ENCODE measurements at places on chromosomes 12 and 14.
A peak's percentile ranks its signal among the peaks of the same experiment; 100 is the strongest.

DNA sequence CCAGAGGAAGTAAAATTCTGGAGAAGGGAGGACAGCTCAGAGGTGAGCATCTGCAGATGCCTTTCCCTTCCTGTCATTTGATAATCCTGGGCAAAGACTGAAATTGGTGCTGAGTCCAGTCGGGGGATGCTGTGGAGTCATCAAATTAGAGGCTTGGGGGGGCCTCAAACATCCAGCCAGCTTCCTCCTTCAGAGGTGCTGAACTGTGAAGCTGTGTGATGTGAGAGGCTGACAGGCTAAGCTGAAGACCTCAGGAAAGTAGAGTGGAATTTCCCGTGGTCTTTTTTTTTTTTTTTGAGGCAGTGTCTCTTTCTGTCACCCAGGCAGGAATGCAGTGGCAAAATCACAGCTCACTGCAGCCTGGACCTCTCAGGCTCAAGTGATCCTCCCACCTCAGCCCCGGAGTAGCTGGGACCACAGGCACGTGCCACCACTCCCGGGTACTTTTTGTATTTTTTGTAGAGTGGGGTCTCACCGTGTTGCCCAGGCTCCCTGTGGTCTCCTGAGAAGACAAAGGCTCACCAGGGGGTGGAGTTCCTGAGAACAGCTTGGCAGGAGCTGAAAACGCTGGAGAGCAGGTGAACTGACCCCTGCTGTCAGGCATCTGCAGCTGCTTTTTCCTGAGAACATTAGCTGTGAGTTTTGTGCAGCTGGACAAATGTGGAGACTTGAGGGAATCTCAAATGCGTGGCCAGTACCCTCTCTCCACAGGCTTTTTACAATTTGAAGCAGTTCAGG, 6.1 kb upstream of the TCL1B start:
- no peak for DNase-seq

- no peak for DNase-seq
Measured at GRCh38 chr12:14157088-14157747, 175.8 kb upstream of the GRIN2B start.

GRCh38 chr14:23930742-23931141, 22.8 kb upstream of the DHRS4 start:
- no peak for DNase-seq

DNA sequence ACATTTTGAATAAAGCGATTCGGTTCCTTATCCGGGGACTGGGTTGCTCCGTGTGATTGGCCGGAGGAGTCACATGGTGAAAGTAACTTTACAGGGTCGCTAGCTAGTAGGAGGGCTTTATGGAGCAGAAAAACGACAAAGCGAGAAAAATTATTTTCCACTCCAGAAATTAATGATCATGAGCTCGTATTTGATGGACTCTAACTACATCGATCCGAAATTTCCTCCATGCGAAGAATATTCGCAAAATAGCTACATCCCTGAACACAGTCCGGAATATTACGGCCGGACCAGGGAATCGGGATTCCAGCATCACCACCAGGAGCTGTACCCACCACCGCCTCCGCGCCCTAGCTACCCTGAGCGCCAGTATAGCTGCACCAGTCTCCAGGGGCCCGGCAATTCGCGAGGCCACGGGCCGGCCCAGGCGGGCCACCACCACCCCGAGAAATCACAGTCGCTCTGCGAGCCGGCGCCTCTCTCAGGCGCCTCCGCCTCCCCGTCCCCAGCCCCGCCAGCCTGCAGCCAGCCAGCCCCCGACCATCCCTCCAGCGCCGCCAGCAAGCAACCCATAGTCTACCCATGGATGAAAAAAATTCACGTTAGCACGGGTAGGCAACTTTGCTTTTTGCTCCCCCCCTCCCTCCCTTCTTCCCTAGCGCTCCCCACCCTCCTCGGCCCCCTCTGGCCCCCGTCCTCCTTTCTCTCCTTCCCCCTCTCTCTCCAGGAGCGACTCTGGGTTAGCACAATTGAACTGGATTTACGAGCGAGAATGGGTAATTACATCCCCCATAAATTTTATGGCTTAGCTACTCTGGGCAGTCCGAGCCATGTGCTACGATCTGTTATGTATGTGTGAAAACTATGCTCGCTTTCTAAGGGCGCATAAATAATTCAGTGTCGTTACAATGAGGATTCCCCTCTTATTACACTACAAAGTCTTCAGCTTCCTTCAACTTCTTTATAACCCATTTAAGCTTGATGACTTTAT, at the start of gene HOXC4:
Gene HOXC4, plus strand, starts transcription at position 85 of the 991 bp plus-strand sequence. Its CDS starts 88 bp downstream, at position 173.
- no peak for DNase-seq

- DNase-seq = no peak
Measured at GRCh38 chr12:7403466-7403865, 40.5 kb downstream of the CD163L1 start.

DNA sequence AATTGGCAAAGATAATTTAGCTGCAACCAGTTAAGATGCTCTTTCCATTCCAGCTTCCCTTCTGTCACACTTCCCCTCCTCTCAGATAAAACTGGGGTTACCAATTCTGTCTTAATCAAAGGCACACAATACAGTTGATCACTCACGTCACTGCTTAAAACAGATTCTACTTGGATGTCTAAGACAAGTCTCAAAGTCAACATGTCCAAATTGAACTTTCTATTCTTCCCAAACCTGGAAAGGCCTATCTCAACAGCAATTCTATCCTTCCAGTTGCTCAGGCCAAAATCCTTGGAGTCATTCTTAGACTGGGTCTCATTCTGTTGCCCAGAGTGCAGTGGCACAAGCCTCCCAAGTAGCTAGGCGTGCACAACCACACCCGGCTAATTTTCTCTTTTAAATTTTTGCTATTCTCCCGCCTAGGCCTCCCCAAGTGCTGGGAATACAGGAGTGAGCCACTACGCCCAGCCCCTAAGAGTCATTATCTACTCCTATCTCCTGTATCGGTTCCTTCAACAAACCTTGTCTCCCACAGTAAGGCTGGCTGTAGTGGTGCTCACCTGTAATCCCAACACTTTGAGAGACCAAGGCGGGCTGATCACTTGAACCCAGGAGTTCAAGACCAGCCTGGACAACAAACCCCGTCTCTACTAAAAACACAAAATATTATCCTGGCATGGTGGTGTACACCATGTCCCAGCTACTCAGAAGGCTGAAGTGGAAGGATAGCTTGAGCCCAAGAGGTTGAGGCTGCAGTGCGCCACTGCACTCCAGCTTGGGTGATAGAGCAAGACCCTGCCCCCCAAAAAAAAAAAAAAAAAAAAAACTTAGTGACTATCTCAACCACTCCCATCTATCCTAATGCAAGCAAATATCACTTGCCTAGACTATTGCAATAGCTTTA, 4.7 kb downstream of the RPS29 start:
- DNase-seq = no peak

DNA sequence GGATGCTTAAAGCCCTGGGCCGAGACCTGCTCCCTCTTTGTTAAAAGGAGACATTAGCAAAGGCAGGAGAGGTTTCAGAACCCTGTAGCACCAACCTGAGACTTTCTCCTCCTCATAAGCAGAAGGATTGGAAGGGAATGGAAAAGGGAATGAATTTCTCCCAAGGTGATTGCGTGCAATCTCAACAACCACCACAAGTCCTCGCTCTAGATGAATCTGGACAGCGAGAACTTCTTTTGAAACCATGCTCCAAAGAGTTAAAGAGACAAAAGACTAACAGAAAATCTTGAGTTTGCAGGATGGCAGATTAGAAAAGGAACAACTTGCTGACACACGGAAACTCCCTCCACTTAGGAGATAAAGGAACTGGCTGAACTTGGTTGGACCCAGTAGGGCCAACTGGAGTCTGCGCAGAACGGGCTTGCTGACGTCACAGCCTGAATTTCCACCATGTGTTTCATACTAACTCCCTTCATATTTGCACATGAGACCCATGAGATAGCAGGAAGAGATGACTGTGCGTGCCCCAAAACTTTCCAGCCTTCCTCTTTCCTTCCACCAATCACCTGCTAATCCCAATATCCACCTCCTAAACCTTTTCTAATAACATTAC, 137.0 kb downstream of the PTPN11 start:
- no peak for DNase-seq

- no peak for DNase-seq
Measured at GRCh38 chr12:115598871-115599811, 678.4 kb downstream of the MED13L start.

- no peak for DNase-seq
Measured at GRCh38 chr12:65306366-65307168, 28.1 kb downstream of the MSRB3 start.

DNA sequence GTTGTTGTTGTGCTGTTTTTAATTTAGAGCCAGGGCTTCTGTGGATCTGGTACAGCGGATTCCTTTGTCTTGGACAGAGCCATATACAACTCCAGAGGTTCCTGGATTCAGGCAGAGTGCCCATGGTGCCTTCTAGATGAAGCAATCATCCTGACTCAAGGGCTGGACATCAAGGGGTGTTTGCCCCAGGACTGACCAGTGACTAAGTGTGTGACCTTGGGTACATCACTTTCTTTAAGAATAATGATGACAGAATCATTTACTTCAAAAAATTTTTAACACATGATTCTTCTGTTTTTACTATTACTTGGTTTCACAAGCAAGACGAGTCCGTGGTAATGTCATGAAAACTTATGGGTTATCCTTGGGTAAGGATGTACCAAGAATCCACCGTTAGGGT, 397.3 kb downstream of the ZFP36L1 start:
- no peak for DNase-seq

GRCh38 chr12:12686925-12687324, 9.1 kb downstream of the GPR19 start:
- no peak for DNase-seq

DNA sequence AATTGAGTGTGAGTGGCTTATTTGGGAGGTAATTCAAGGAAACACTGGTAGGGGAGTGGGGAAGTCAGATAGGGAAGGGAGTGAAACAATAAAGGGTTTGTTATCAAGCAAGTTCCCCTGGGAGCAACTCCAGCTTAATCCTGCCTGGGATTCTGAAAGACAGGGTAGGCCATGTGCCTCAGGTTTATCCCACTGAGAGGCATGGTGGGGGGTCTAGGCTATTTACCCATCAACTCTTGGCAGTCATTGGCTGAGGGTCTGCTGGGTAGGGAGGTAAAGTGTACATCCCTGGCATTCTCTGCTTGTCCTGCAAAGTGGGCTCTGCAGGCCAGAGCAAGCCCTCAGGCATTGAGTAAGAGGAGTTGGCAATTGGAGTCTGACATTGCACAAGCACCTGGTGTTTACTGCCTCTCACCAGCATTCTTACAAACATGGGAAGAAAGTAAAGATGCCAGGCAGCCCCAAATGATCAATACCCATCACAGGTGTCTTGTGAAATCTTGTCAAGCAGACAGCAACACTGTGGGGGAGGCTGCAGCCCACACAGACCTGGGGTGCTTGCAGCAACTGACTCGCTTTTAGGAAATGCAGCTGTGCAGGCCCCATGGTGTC, 169.3 kb downstream of the KTN1 start:
- no peak for DNase-seq

- DNase-seq = no peak
Measured at GRCh38 chr12:28217805-28218204, 27.5 kb downstream of the CCDC91 start.

GRCh38 chr12:119505001-119505400, 88.6 kb upstream of the TMEM233 start:
- DNase-seq = no peak

GRCh38 chr12:94150240-94151121, 2.1 kb downstream of the PLXNC1 start:
- peak; percentile 36 for DNase-seq

GRCh38 chr14:89926694-89927093, 27.8 kb downstream of the EFCAB11 start:
- DNase-seq = no peak

DNA sequence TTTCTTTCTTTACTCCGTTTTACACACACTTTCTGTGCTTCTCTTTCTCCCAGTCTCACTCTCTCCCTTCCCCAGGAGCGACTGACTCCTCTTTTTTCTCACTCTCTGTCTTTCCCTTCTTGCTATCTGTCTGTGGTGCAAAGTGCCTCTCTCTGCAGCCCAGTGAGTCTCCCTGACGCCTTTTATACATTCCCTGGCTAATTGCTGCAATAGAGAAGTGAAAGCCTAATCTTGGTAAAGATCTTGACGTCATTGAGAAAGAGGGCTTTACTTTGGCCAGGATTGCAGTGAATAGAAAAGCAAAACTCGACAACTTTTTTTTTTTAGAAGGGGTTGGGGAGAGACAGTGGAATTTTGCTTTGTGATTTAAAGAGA, 706 bp upstream of the DIO2 start:
- DNase-seq = no peak

GRCh38 chr14:60722107-60722356, 2.1 kb downstream of the SIX4 start:
- DNase-seq = no peak

DNA sequence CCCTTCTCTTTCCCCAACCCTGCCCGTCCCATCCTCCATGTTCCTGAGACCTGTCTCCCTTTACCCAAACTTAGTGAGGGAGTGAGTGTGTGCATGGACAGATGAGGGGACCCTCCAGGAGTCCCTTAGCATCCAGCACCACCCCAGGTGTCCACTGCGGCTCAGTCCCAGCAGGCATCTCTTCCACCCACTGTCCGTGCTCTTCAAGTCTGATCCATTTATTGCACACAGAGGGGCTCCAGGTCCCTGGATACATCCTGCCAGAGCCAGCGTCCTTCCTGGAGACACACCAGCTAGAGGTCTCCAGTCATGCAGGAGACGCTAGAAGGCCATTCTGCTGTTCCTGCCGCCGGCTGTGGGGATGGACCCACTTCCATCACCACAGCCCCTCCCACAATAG, 239.2 kb downstream of the ADGRD1 start:
- no peak for DNase-seq

DNA sequence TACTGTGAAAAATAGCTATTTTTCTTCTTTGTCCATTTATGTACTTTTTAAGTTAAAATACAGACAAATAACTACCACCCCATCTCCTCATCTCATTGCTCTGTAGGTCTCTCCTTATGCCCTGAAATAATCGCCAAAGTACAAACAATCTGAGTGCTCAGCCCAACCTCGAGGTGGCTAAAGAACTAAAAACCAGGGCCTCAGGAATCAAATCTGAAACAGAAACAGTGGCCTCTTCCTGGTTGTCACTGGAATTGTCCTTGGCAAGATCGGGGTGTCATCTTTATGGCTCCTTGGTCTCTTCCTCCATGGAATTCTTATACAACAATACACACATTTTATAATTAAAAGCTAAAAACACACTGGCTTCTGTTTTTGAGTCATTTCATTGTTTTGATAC, 182.4 kb downstream of the ASCL1 start:
- no peak for DNase-seq

DNA sequence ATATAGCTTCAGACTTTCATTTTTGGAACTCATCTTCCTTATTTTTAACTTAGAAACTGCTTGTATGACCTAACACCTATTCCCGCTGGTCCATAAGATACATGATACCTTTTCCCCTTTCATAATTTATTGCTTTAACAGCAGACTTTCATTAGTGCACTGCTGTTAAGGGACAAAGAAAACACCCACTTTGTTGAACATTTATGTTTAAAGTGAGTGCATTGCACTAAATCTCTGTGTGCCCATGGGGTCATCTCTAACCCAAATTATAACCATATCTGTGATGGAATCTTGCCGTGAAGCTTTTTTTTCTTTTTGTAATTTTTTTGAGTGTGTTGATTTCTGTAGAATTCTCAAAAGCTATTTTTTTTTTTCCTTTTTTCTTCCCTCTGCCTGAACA, 261.8 kb downstream of the TMTC2 start:
- DNase-seq = no peak

Data from stimulated activated CD8-positive, alpha-beta memory T cell treated with anti-CD3 and anti-CD28 coated beads, Interleukin-7, amount 100 ng/mL, for 48 hours (primary cell).